ENCODE measurements at places on chromosomes 6 and 20.

DNA sequence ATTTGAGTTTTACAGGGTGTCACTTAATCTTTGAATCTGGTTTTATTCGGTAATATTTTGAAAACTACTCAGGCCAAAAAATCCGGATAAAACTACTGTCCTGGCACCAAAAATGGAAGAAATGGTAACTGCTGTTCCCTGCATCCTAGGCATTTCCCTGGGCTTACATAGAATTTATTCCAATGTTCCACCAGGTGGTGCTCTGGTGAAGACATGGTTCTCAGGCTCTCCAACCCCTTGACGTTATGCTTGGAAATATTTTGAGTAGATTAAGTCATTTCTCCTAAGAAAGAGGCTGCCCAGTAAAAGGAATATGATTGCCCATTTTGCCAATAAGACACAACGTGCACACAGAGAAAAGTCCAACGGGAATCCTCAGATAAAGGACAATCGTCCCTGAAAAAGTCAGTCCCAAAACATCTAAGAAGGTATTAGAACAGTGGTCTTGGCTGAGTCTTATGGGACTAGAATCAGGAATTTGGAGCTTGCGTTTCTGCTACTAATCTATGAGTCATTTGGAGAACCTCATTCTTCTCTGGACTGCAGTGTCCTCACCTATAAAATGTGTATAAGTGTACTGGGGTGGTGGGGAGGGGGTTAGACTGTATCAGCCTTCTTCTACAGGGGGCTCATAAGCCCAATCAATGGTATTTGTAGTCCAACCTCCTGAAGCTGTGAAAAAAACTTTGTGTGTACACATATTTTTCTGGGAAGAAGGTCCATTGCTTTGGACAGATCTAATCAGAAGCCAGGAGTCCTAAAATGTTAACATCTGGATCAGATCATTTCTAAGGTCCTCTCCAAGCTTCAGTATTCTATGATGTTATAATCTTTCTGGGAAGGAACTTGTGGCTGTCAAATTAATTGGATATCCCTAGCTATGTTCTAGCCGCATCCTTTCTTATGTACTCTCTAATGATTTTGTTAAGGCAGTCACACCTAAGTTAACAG lies 131.0 kb upstream of the BMP2 start:
- peak; percentile 79 for DNase-seq

DNA sequence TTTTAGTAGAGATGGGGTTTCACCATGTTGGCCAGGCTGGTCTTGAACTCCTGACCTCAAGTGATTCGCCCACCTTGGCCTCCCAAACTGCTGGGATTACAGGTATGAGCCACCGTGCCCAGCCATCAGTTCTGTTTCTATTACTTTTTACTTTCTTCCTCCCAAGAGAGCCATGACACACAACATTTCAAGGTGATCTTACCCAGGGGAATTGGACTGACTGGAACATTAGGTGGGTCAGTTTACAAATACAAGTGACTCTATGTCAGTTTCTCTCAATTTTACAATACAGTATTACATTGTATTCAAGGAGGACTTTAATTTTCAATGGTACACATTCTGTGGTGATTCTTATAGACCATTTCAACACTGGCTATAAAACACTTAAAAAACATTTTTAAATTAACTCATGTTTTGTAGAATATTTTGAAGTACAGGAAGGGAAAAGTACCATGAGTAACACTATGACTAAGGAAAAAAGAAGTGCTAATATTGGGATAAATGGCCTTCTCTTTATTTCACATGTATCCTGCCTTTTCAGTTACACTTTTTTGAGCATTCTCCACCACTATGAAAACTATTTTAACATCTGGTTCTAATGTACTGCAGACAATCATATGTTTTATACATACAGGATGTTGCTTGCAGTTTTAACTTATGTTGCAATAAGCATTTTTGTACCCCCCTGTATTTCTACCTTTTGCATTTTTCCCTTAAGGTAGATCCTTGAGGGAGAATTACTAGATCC lies 8.4 kb downstream of the TPBG start:
- DNase-seq = no peak

DNA sequence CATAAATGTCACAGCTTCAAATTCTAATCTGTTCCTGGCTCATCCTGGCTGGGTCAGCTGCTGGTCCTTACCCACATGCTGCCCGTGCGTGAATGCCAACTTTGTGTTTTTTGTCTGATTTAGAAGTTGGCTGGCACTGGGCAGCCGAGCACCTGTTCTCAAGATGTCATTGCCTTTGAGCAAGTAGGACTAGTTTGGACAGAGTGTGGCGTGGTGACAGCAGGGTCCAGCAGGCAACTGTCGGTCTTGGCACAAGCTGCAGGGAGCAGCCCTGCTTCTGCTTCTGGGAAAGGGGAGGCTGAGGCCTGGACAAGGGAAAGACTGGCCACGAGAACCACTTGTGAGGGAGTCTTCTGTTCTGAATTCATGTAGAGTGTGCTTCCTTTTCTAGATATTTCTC lies 26.4 kb upstream of the ADRM1 start:
- DNase-seq = no peak

GRCh38 chr20:44234566-44235317 lies 12.4 kb upstream of the GDAP1L1 start:
- DNase-seq = no peak

DNA sequence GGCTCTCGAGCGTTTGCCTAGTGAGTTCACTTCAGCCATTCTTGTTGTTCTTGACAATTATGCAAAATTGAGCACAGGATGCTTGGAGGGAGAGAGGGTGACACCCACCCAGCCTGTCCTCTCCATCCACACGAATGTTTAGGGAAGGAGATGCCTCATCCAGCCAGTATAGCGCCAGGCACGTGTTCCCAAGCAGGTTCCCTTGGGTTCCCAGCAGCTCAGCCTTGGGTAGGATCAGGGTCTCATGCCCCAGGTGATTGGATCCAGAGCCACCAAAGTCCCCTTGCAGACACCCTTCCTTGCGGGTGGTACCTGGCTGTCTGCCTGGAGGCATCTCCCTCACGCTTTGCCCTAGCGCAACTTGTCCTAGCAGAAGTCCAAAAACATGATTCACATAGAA lies 394.9 kb downstream of the CDH4 start:
- no peak for DNase-seq

- DNase-seq = peak; percentile 92
Measured at GRCh38 chr6:52233975-52234823, 10.1 kb downstream of the IL17F start.

DNA sequence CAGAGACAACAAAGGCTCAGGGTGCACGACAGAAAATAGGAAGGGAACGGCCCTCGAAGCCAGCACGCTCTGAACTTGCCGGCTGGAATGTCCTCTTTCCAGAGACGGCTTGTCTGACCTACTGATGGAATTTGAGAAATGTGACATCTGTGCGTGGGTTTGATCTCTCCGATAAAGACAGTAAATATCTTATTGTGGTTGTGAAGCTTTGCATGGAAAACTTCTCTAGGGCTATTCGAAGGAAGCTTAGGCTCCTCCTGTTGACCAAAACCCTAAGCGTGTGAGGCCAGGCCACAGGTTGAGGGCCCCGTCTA lies 247.3 kb downstream of the ZNF217 start:
- DNase-seq = no peak

GRCh38 chr6:26122402-26122792 lies 35.2 kb downstream of the HFE start:
- no peak for DNase-seq

DNA sequence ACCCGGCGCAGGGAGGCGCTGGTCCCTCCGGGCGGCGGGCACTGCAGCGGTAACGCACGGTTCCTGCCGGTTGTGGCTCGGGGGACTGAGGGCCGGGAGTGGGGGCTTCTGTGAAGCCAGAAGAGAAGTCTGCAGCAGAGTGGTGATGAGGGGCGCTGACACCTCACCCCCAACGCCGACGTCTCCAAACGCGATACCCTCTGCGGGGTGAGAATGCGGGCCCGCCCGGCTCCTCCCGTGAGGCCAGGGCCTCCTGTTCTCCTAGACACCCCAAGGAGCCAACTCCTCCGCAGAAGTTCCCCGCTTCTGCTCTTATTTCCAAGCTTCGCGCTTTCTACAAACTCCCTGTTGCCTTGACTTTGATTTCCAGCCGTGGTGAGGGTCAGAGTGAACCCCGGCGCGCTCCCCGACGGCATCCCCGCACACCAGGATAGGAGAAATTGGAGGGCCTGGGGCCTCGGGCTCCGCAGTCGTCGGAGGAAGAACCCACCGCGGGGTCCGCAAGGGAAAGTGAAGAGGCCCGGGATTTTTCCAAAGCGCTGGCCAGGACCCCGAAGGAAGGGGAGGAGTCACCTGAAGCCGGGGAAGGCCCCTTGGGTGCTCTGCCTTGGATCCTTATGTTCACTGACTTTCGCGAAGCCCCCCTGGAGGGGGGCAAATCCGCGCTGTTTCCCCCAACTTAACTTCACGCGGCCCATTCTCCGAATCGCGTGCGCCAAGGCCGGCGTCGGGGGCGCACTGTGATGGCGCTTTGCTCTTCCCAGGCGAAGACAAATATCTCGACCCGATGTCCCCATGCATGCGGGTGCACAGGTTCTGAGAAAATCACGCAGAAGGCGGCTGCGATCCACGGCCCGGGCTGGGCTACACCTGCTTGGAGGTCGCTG lies 3.1 kb upstream of the INSM1 start:
- DNase-seq = no peak

GRCh38 chr6:36312854-36313648 lies 23.6 kb downstream of the BNIP5 start:
- no peak for DNase-seq

DNA sequence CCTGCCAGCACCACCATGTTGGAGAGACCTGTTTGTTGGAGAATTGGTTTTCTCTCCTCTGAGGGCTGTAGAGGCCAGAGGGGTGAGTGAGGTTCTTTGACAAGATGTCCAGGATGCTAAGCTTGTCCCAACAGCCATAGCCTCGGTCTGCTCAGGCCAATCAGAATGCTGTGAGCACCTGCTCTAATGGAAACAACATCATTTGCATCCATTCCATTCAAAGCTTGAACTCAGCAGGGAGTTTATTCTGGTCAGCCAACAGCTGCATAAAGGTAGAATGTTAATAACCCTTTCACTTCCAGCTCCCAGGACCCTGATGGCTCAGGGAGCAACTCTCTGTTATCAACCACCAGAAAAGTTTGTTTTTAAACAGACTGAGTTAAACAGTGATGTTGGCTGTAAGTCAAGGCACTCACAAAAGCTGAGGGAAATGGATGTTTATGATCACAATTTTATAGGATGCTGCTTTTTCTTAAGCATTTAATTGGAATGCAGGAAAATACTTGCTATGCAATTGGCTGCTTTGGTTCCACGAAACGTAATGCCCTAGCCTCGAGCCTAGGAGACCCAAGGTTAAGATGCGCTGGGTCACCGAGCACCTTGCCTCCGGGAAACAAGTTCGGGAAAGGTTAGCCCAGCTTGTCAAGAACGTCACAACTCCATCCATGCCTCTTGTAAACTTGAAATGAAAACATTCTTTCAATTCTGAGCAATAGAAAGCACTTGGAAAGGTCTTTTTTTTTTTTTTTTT lies 155.2 kb downstream of the NFATC2 start:
- peak; percentile 81 for DNase-seq

GRCh38 chr6:54970337-54970736 lies 123.8 kb downstream of the FAM83B start:
- DNase-seq = peak; percentile 65

- peak; percentile 95 for DNase-seq
Measured at GRCh38 chr6:112037783-112038216, 16.1 kb upstream of the CCN6 start.

DNA sequence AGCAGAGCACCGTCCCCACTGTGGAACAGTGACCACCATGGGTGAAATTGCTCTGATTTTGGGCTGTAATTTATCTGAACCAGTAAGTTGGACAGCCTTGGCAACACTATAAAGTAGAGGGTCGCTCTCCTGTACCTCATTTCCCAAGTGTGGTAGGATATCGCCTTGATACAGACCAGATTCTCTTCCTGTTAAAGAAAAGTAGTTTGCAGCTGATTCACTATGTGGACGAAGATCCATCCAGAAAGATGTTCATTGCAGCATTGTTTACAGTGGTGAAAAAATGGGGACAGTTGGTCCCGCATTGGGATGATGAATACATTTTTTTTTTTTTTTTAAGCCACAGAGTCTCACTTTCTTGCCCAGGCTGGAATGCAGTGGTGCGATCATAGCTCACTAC lies 74.3 kb downstream of the SLX4IP start:
- no peak for DNase-seq

DNA sequence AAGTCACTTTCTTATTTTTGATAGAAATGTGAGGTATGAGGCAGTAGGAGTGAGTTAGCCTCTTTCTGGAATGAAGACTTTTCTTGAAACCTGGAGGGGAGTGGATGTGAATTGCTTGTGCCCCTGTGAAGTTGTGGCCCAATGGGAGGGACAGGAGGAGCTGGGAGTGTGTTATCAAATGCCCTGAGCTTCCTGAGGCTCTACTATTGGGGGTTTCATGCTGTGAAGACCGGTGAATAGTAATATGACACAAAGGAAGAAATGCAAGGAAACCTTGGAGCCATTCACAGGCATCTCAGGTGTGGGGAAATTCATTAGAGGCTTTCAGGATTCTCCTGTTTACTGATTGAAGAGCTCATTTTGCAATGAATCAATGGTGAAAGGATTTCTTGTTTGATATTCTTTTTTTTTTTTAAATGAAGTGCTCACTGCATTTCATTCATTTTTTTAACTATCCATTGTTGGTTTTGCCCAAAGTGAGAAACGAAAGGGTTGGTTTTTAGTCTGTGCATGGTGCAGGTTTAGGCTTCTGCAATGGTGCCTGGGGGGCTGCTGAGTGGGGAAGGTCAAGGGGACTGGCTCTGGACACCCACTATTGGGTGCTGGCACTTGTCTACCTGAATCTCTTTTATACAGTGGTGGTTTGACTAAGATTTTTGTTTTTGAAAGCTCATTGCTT lies 8.2 kb downstream of the RNF144B start:
- DNase-seq = no peak

GRCh38 chr20:64065974-64066343 lies 3.0 kb downstream of the TCEA2 start:
- DNase-seq = peak; percentile 93

DNA sequence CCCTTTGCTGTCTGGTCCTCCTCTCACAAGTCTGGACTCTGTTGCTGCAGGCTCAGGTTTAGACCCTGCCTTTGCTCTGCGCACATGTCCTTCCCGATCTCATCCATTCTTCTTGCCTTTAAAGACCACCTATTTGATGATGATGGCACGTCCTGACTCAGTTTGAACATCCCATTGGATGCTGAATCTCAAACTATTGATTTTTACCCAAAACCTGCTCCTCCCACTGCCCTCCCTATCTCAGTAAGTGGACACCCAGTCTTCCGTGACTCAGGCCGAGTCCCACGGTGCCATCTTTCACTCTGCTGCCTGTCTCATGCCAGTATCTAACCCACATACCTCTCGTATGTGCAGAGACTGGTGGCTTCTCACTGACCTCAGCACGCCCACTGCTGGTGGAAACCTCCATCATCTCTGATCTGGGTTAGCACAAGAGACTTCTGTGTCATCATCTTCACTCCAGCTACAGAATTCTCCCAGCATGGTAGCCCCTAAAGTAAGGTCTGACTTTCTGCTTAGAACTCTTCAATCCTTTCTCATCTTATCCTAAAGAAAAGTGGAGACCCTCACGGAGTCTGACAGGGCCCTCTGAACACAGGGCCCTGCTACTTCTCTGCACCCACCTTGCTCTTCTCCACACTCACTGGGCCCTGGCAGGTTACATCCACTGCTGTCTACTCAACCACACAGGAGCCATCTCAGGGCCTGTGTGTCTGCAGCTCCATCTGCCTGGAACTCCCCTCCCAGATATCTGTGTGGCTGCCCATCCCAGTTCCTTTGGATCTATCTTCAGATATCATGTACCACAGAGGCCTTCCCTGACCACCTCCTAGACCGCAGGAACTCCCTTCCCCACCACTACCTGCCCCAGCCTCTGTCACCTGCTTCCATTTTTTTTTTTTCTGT lies 387.1 kb upstream of the AGPAT4 start:
- DNase-seq = no peak

GRCh38 chr6:148959008-148959407 lies 212.2 kb downstream of the UST start:
- DNase-seq = peak; percentile 8

Data from renal cortical epithelial cell (primary cell).